HFF-Myc (cell line): ENCODE measurements at places on chromosomes 3 and 15.
A peak's percentile ranks its signal among the peaks of the same experiment; 100 is the strongest.

- no peak for DNase-seq
These were observed 8.3 kb downstream of the TRA2B start for GRCh38 chr3:185929192-185930151.

GRCh38 chr3:181622365-181622764 lies 89.4 kb upstream of the SOX2 start:
- no peak for DNase-seq

DNA sequence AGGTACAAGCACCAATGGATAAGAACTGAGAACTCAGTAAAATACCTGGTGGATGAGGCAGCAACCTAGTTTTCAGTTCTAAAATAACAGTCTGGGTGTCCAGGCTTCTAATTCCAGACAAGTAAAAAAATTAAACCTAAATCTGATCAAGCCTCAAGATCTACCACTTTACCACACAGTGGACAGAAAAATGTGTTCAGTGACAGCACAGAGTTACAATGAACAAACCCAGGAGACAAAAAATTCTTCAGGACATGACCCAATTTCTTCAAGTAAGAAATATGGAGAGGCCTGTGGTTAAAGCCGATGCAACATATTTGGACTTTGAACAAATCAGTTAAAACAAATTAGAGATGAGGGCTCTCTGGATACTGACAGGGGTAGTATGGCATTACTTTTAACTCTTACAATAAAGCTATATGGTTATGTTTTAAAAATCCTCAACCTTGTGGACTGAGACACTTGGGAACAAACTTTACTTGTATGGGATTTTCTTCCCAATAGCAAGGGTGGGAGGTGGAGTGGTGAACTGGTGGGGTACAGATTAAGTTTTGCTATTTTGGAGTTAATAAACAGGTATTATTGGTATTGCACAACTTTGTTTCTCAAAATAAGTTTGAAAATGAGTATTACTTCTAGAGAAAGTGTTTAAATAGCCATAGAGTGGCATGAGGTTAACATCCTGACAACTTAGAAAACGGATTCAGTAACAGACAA lies 14.2 kb downstream of the CCNL1 start:
- no peak for DNase-seq

DNA sequence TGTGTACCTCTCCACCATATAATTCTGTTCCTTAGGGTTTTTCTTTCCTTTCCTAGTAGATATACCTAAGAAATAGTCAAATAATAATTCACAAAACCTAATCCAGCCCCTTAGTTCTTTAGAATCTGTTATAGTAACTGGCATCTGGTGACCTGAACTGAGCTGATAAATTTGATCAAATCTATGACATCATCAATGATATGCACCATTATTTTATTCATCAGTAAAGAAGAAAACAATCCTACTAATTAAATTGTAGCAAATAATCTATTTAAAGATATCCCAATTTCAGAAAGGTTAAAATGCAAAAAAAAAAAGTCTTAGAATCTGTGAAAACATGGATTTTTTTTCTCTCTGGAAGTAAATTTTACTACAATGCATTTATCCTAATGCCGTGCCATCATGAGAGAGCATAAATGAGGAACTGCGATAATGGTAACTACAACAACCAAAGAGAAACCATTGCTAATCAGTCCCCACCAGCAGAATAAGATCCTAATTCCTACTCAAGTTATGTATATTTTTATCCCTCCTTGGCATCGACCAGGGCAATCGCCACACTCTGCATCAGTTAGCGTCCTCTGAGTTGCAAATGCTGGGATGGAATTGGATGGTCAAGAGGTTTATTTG lies 6.6 kb upstream of the MNS1 start:
- DNase-seq, result no peak

DNA sequence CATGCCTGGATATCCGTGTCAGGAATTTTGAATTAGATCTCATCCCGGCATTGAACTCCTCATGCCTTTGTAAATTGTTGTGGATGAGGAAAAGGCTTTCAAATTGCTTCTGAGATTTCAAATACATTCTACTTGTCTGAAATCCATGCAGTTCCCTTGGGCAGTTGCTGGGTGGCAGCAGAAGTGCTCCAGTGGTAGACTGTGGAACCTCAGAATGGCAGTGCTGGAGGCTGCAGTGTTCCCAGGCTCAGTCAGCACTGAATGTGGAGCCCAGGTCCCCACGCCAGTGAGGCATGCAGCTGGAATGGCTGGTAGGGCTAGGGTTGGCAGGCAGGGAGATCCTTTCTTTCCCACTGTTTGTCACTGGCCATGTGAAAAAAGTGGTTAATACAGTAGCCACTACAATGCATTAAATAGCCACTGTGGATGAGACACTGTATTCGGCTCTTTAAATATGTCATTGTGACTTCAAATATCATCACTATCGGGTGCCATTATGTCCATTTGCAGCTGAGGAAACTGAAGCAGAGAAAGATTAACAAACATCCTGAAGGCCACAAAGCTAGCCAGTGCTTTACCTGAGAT lies 98.6 kb downstream of the TPRG1 start:
- DNase-seq, result peak; percentile 44

DNA sequence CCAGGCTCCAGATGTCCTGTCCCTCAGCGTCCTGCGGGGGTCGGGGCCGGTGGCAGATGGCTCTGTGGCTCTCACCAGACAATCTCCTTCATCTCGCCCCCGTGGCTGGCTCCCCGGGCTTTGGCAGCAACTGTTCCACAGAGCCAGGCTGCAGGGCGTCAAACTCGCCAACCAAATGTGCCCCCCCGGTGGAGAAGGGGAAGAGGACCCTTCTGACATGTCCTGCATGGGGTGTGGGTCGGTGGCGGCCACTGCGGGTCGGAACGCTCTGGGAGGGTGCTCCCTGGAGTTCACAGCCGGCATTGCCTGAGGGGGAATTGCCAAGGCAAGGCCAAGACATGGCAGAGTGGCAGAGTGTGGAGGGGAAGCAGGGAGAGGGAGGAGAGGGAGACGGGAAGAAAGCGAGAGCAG lies 36.0 kb downstream of the BDH1 start:
- no peak for DNase-seq

DNA sequence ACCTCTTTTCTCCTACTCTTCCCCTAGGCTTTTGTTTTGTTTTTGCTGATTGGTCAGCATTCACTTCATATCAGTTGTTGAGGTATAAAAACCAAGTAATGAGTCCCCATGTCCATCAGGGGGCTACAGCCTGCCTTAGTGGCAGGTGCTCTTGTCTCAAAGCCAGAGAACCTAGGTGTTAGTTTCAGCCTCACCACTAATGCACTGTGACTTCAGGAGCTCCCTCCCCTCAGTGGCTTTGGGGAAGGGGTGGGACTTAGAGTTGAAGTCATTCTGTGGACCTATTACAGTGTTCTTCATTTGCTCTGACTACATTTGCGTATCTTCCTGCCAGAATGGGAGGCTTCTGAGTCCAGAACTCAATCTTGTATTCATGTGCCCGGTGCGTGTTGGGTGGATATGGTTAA lies 41.6 kb downstream of the NR2C2 start:
- DNase-seq, result no peak

- DNase-seq, result no peak
These were observed 22.3 kb upstream of the LMOD3 start for GRCh38 chr3:69144631-69145245.

DNA sequence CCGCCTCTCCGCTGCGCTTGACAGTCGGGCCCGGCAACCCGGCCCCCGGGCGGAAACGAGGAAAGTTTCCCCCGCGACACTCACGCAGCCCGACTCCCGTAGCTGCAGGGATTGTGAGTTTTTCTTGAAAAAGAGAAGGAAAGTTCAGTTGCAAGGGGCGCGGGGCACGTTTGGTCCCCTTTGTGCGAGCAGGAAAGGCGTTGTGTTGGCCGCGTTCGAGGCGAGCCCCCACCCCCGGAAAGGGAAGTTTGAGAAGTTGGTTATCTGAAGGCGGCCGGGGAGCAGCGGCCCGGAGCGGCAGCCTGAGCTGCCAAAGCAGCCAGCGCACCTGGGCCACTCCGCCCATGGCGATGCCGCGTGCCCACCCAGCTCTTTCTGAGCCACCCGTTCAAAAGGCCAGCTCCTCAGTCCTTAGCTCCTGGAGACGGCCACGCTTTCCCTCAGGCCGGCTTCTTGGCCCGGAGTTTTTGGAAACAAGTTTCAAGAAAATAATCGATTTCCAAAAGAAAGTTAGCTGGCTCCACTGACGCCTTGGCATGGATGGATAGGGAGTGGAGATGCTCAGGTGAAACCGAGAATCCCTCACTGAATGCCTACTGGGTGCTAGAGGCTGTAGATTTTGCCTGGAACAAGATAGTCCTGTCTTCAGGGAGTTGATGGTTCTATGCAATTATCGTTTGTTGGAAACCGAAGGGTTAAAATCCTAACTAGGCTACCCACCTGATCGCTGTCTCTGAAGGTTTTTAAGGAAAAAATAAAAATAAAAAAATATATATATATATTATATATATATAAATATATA lies 832 bp downstream of the TGFBR2 start:
- no peak for DNase-seq

DNA sequence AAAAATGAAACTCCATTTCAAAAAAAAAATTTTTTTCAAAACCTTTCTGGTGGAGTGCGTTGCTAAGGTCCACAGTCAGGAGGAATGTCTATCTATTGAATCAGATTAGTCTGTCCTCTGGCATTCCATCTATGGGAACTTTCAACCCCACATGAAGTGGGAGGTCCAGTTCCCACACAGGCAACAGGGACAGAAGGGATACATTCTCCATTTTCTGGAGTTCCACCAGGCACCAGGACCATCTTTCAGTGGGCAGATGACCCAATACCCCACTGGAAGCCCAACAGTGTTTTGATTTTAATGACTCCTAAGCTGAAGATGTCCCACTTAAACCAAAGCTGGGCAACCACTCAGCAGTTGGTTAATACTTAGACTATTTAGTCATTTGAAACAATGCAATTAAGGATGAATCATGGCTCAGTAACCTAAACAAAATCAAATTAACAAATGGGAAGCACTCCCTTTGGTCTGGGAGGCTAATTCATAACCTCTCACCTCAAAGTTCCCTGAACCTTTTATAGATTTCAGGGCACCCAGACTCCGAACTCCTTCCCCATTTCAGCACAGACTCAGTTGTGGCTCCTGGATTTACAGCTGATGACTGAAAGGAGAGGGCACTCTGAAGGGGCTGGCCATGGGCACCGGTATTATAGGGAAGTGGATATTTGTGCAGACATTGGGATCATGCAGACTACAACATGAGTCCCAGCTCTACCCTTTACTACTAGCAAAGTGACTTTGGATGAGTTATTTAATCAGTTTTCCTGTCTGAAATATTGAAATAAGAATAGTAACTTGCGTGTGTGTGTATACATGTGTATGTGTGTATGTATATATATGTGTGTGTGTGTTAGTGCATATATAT lies 264.3 kb upstream of the LRTM1 start:
- DNase-seq, result peak; percentile 75

DNA sequence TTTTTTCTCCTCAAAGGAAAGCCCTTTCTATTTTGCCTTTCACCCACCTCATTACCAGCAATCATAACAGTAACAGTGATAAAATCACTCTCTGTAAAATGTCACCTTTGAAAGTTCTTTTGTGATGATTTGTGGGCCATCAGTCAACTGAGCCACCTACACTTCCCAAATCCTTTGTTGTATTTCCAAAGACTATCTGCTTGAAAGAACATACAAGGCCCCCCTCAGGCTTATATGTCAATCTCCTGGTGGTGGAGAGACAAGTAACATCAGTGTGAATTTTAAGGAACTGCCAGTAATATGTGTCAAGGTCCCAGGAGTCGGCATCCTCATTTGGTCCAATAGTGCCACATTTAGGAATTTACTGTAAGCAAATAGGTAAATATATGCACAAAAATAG lies 161.1 kb upstream of the EOMES start:
- DNase-seq, result no peak

DNA sequence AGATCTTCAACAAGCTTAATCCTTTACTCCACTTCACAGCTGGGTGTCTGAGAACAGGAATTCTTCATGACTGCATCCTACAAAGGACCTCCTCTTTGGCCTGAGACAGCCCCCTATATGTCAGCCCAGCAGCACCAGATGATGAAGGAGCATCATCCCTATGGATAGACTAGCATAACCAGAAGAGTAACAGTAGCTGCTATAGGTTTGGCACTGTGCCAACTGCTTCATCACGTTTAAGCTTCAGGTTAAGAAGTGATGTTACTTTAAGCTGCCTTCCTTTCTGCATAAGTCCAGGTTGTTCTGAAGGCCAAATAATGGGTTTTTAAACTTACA lies 50.6 kb downstream of the CMSS1 start:
- DNase-seq, result no peak

- DNase-seq, result peak; percentile 77
These were observed 2.3 kb downstream of the SH3BP5 start for GRCh38 chr3:15330031-15330596.

DNA sequence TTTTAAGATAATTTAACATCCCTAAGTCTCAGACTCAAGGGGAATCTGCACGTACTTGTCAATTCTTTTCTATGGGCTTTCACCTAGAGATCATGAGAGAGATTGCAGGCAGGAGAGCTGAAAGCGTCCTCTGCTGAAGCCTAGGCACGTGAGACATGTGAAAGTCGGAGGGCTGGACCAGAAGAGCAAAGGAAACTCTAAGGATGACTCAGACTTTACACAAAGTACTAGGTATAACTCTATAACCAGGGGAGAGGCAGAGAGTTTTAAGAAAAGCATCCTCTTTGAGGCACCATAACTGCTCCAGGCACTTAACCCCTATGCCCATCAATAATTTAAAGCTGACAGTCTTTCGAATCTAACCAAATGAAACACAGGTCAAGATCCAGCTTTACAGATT lies 436.6 kb downstream of the VGLL3 start:
- DNase-seq, result no peak

DNA sequence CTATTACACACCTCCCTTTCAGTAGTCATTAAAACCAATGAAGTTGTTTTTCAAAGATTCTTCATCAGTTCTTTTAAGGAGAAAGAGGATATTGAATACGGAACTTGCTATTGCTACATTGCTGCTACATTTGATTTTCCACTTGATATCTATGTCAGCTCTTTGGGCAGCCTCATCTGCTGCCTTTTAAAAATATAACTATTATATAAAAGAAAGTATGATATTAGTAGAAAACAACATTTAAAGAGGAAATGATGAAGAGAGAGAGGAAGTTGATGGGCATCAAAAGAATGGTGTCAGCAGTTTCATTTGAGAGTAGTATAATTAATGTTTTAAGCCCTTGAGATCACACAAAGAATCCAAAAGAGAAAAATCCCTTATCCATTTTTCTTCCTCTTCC lies 171.4 kb downstream of the NFKBIZ start:
- DNase-seq, result no peak

GRCh38 chr3:31635545-31635944 lies 102.8 kb downstream of the STT3B start:
- DNase-seq, result no peak

DNA sequence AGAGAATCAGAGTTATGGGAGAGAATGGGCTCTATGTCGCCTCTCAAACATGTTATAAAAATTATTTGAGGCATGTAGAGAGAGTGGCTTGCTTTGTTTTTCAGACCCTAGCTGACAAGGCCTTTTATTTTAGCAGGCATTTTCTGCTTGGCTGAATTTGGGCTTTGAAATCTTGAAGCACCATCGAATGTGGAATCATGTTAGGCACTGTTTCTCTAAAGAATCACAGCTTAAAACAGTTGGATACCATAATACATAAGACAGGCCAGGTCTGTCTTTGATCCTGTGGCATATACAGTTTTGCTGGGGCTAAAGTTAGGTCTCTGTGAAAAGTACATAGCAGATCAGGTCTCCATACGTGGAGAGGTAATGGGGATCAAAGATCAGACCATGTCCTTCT lies 142.7 kb downstream of the NEK11 start:
- no peak for DNase-seq
